Spleen (tissue), 13 donors: ENCODE measurements at places on chromosomes 13 and 19. TPM values are rescaled to one million over a fixed set of nuclear protein-coding genes. Genes with fewer than 3 reads are reported as not detected.

CGB3 gene
- total RNA-seq = not detected

TFPT gene
- 20.1 TPM for total RNA-seq

LINGO3 gene
- total RNA-seq = 2.1 TPM

ZNF416 gene
- total RNA-seq = 6.1 TPM

ZIM2 gene
- total RNA-seq = not detected

ANKRD24 gene
- 0.97 TPM for total RNA-seq

GRCh38 chr13:22662771-22663170, 518.0 kb upstream of the SGCG start:
- no peak for DNase-seq
- no peaks in the 10 kb centered on the region for H3K36me3 ChIP-seq
- no peak overlapping the region for H3K27ac ChIP-seq
- no peak overlapping the region for H3K4me3 ChIP-seq

- H3K27me3 ChIP-seq = no peaks in the 10 kb centered on the region
- H3K27ac ChIP-seq = no peak overlapping the region
- H3K4me1 ChIP-seq = no peaks in the 10 kb centered on the region
- H3K36me3 ChIP-seq = no peaks in the 10 kb centered on the region
Observed at GRCh38 chr13:69935043-69935442, 172.6 kb upstream of the ATXN8OS start.

DNA sequence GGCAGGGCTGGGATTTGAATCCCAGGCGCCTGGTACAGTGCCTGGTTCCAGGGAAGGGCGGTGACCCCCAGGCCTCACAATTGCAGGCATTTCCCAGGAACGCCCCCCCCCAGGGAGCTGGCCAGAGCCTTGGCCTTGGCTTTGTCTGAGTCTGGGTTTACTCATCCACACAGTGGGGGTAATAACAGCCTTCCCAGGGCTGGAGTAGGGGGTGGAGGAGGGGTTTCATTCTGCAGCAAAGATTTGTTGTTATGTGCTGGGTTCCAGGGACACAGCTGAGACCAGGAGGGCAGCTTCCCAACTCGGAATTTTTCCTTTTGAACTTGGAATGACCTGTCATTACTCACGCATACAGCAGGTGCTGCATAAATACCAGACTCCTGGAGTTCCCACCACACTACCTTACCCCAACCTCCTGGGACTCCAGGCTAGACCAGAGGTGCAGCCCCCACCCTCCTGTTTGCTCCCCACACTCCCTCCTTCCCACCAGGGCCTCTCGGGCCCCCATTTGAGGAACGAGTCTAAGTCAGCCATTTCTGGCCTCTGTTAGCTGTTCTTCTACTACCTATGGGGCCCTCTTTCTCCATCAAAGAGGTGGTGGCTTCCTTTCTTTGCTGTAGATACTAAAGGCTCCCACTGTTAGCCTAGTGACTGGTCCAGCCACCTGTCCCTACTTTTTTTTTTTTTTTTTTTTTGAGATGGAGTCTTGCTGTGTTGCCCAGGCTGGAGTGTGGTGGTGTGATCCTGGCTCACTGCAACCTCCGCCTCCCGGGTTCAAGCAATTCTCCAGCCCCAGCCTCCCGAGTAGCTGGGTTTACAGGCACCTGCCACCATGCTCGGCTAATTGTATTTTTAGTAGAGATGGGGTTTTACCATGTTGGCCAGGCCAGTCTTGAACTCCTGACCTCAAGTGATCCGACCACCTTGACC, 1.6 kb upstream of the ADAMTS10 start:
- no peak overlapping the region for H3K4me3 ChIP-seq
- peak overlapping the region; percentile 8 for H3K27ac ChIP-seq
- peaks cover 7% of the 10 kb centered on the region for H3K4me1 ChIP-seq
- H3K27me3 ChIP-seq = peaks cover 24% of the 10 kb centered on the region
- no peak for DNase-seq

GRCh38 chr13:40141859-40142555, 486.5 kb downstream of the COG6 start:
- no peak overlapping the region for H3K27ac ChIP-seq
- no peaks in the 10 kb centered on the region for H3K4me1 ChIP-seq
- no peaks in the 10 kb centered on the region for H3K36me3 ChIP-seq
- H3K4me3 ChIP-seq = no peak overlapping the region
- no peak for DNase-seq

DNA sequence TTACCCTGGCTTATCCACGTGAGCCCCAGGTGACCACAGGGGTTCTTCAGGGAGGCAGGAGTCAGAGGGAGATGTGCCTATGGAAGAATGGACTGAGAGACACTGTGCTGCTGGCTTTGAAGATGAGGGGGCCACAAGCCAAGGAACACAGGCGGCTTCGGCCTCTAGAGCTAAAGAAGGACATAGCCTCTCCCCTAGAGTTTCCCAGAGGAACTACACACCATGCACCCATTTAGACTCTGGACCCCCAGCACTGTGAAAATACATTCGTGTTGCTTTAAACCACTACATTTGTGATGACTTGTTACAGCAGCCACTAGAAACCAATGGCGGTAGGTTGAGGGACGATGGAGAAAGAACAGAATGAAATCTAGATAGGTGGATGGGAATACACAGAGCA, 13.7 kb upstream of the ATF5 start:
- H3K27ac ChIP-seq = no peak overlapping the region
- H3K36me3 ChIP-seq = no peaks in the 10 kb centered on the region

- no peak overlapping the region for H3K27ac ChIP-seq
- no peak for DNase-seq
- H3K36me3 ChIP-seq = no peaks in the 10 kb centered on the region
- no peaks in the 10 kb centered on the region for H3K27me3 ChIP-seq
- H3K4me3 ChIP-seq = no peak overlapping the region
Observed at GRCh38 chr13:92842145-92842544, 384.5 kb upstream of the GPC6 start.

DNA sequence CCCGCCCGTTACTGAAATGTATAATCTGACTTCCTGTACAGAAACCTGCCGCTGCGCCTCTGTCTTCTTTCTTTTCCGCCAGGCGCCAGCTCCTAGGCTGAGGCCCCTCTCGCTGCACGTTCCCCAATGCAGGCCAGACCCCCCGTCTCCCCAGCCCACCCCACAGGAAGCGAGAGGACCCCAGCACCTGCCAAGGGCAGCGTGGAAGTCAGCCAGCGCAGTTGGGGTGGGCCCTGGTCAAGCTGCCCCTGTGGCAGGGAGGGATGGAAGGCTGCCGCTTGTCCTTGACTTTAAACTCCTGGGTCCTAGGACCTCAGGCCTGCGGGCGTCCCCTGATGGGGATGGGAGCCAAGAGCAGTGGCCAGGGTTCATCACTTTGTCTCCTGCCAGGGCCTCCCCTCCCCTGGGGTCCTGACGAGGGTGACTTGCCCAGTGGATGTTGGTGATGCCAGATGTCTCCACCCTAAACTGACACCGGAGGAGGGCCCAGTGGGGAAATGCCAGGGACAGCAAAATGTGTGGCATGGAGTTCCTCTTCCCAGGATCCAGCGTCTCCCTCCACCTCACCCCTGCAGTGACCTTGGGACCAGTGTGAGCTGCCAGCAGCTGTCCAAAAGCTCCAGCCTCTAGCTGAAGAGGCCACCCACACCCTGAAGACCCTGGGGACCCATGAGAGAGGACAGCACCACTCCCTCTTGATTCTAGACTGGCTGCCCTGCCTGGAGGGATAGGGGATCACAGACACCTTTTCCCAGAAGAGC, 8.5 kb upstream of the MARCHF2 start:
- H3K27me3 ChIP-seq = no peaks in the 10 kb centered on the region
- H3K4me1 ChIP-seq = peaks cover 10% of the 10 kb centered on the region
- H3K27ac ChIP-seq = no peak overlapping the region
- no peak for DNase-seq
- no peak overlapping the region for H3K4me3 ChIP-seq

GRCh38 chr13:39297664-39298171, 259.5 kb downstream of the NHLRC3 start:
- H3K27ac ChIP-seq = no peak overlapping the region
- no peaks in the 10 kb centered on the region for H3K4me1 ChIP-seq
- H3K4me3 ChIP-seq = no peak overlapping the region
- no peak for DNase-seq
- no peaks in the 10 kb centered on the region for H3K36me3 ChIP-seq

- H3K36me3 ChIP-seq = no peaks in the 10 kb centered on the region
- no peak for DNase-seq
- H3K4me1 ChIP-seq = peaks cover 5% of the 10 kb centered on the region
- no peak overlapping the region for H3K27ac ChIP-seq
Observed at GRCh38 chr13:34076319-34076718, 258.4 kb downstream of the RFC3 start.

DNA sequence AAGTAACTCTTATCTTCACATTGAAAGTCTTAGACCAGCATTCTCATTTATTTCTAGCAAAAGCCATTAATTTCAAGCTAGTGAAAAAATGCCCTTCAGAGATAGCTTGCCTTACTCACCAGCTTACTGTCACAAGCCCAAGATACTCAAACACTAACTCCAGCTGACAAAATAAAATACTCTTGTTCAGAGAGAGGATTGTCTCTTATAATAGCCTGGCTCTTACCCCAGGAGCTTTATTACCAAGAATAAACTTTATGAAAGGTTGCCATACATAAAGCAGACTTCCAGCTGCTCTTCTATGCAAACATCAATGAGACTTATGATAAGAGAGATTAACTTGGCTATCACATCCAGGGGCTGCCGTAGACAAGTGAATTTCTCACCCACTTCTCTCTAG, 53.6 kb downstream of the XPO4 start:
- H3K4me3 ChIP-seq = no peak overlapping the region
- H3K27me3 ChIP-seq = no peaks in the 10 kb centered on the region
- no peaks in the 10 kb centered on the region for H3K4me1 ChIP-seq
- H3K27ac ChIP-seq = no peak overlapping the region

- DNase-seq = no peak
- H3K27me3 ChIP-seq = no peaks in the 10 kb centered on the region
Observed at GRCh38 chr19:32813862-32814425, 55.6 kb downstream of the SLC7A9 start.

DNA sequence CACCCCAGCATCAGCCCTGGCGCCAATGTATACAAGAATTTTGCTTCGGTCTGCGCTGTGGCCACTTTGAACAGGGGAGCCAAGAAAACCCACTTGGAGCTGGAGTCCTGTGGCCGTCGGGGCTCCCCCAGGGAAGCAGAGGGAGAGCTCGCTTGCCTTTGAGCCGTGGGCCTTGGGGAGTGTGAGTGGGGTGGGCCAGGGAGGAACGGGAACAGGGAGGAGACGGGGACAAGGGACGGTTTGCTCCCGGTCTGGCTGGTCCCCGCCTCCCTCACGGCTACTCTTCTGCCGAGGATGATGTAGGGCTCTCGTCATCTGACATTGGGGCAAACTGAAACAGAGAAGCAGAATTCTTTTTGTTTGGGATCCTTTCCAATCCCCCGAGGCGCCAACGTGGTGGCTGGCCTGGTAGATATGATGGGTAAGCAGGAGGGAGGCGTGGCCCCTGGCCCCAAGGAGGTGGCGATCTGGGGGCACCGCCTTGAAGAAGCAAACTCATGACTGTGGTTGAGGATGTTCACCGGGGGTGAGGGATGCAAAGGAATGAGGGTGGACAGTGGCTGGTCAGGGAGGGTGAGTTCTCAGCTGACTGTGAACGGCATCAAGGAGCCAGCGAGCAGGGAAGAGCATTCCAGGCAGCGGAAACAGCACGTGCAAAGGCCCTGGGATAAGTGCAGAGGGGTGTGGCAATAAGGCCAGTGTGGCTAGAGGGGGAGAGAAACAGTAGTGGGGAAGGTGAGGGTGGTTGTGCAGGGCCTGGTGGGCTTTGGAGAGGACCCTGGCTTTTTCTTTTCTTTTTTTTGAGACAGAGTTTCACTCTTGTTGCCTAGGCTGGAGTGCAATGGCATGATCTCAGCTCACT, 10.9 kb upstream of the SPC24 start:
- H3K4me1 ChIP-seq = peaks cover 8% of the 10 kb centered on the region
- no peaks in the 10 kb centered on the region for H3K27me3 ChIP-seq
- no peak for DNase-seq

GRCh38 chr13:114102521-114103288, 29.7 kb downstream of the RASA3 start:
- no peaks in the 10 kb centered on the region for H3K27me3 ChIP-seq
- peaks cover 70% of the 10 kb centered on the region for H3K4me1 ChIP-seq
- peaks cover 20% of the 10 kb centered on the region for H3K36me3 ChIP-seq
- peak; percentile 74 for DNase-seq
- no peak overlapping the region for H3K4me3 ChIP-seq

GRCh38 chr13:37290716-37291505, 185.4 kb upstream of the CSNK1A1L start:
- H3K4me1 ChIP-seq = no peaks in the 10 kb centered on the region
- H3K27me3 ChIP-seq = no peaks in the 10 kb centered on the region
- DNase-seq = no peak
- H3K4me3 ChIP-seq = no peak overlapping the region
- H3K27ac ChIP-seq = no peak overlapping the region
- no peaks in the 10 kb centered on the region for H3K36me3 ChIP-seq

GRCh38 chr19:31959527-31960018, 385.8 kb upstream of the ZNF507 start:
- DNase-seq = no peak
- no peaks in the 10 kb centered on the region for H3K36me3 ChIP-seq
- no peak overlapping the region for H3K4me3 ChIP-seq

DNA sequence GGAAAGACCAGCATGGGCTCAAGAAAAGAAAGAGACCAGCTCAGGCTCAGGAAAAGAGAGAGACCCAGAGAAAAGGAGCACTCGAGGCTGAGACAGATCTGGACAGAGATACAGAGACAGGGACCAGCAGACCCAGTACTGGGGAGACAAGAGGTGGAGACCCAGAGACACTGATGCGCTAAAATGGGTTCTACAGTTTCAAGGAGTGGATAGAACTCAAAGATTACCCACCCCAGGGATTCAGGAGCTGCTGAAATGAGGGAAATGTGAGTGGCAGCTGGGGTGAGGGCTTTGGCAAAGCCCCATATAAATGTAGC, 609 bp upstream of the ZSCAN18 start:
- no peaks in the 10 kb centered on the region for H3K36me3 ChIP-seq
- H3K4me3 ChIP-seq = peak overlapping the region; percentile 79
- no peak for DNase-seq
- H3K27me3 ChIP-seq = no peaks in the 10 kb centered on the region
- peaks cover 13% of the 10 kb centered on the region for H3K4me1 ChIP-seq

GRCh38 chr13:94599877-94600276, 1.8 kb upstream of the GPR180 start:
- H3K27ac ChIP-seq = no peak overlapping the region
- H3K4me1 ChIP-seq = peaks cover 43% of the 10 kb centered on the region
- no peak for DNase-seq
- no peaks in the 10 kb centered on the region for H3K27me3 ChIP-seq
- H3K36me3 ChIP-seq = no peaks in the 10 kb centered on the region

DNA sequence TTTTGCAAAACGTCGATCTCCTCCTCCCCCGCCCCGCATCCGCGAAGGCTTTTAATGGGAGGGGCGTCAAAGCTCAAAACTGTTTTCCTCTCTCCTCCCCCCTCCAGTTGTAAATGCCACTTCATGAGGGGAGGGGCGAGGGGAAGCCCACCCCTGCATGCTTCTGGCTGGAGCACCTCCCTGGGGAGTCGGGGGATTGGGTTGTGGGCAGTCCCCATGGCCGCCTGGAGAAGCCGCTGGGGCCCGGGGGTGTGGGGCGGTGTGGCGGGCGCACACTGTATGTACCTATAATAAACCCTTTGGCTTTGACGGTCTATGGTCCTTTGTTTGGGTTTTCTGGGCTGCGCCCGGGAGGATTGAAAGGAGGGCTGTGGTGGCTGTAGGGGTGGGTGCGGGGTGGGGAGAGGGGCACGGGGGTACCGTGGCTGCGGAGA, 505 bp upstream of the SHKBP1 start:
- DNase-seq = peak; percentile 86
- peak overlapping the region; percentile 63 for H3K4me3 ChIP-seq
- H3K27me3 ChIP-seq = no peaks in the 10 kb centered on the region
